ENCODE measurements at places on chromosomes 2 and 18. TPM values are rescaled to one million over a fixed set of nuclear protein-coding genes. Genes with fewer than 3 reads are reported as not detected.

The DYSF gene
- total RNA-seq: 20.7 TPM

DNA sequence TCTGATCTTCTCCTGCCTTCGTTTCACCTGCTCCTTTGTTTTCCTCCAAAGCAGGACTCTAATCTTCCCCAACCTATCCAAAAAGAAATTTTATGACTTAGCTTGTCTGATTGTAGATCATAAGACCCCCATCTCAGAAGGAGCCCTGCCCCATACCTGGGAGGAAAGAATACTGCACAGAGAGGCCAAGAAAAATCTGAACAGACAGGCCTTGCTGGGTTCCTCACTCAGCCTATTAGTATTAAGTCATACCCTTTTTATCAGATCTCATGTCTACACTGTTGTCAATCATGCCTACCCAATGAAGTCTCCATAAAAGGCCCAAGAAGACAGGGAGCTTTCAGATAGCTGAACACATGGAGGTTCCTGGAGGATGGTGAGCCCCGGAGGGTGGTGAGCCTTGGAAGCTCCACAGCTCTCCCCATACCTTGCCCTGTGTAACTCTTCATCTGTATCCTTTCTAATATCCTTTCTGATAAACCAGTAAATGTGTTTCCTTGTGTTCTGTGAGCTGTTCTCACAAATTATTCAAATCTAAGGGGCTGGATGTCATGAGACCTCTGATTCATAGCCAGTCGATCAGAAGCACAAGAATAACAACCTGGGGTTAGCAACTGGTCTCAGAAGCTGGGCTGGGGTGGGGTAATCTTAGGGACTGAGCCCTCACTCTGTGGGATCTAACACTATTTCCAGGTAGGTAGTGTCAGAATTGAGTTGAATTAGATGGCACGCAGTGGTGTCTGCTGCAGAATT lies 108.8 kb downstream of the SPOPL start:
- H3K4me3 ChIP-seq: no peak overlapping the region
- no peaks in the 10 kb centered on the region for H3K27me3 ChIP-seq
- DNase-seq: no peak
- no peaks in the 10 kb centered on the region for H3K36me3 ChIP-seq

GRCh38 chr18:24443870-24444269 lies 16.6 kb upstream of the HRH4 start:
- no peak overlapping the region for H3K4me3 ChIP-seq
- H3K36me3 ChIP-seq: no peaks in the 10 kb centered on the region
- H3K27me3 ChIP-seq: no peaks in the 10 kb centered on the region
- no peaks in the 10 kb centered on the region for H3K4me1 ChIP-seq
- H3K27ac ChIP-seq: no peak overlapping the region

- H3K4me1 ChIP-seq: no peaks in the 10 kb centered on the region
- H3K36me3 ChIP-seq: no peaks in the 10 kb centered on the region
- H3K27me3 ChIP-seq: no peaks in the 10 kb centered on the region
- H3K27ac ChIP-seq: no peak overlapping the region
These were observed 472.2 kb upstream of the DCC start for GRCh38 chr18:51867767-51868166.

The COL4A3 gene
- 7.6 TPM for total RNA-seq

DNA sequence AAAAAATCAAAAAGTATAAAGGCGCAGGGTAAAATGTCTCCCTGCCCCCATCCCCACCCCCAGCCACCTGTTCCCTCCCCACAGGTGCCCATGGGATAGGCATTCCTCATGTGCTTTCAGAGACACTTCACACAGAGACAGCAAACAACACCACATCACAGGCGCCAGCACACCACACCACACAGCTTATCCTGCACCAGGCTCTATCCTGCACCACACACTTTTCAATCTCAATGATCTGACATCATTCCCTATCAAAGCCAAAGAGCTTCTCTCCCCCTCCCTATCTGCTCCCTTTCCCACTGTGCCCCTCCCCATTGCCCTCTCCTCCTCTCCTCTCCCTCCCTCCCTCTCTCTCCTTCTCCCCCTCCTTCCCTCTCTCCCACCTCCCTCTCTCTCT lies 15.5 kb downstream of the FAM178B start:
- no peaks in the 10 kb centered on the region for H3K27me3 ChIP-seq
- H3K36me3 ChIP-seq: no peaks in the 10 kb centered on the region
- no peak for DNase-seq
- H3K4me3 ChIP-seq: no peak overlapping the region
- no peak overlapping the region for H3K27ac ChIP-seq
- no peaks in the 10 kb centered on the region for H3K4me1 ChIP-seq

The ST8SIA3 gene
- not detected for total RNA-seq

The CAPN14 gene
- total RNA-seq: 0.14 TPM

DNA sequence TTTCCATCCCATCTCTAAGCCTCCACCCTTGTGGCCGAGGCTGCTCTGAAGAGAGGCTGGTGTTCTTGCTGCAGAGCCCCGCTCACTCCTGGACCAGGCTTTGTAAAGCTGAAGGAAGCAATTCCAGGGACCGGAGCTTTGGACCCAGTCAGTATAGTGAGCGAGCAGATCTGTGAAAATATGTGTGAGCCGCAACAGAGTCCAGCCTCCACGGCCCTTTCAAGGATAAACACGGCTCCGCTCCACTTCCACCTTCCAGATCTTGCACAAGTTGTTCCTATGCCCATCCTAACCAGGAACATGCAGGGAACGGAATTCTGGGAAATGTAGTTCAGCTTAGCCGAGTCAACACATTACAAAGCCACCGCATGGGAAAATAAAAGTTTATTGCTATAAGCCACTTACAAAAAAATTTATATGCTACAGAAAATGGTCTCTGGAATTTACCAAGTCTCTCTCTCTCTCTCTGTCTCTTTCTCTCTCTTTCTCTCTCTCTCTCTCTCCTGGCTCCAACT lies 151.7 kb upstream of the ZNF521 start:
- peak overlapping the region; percentile 55 for H3K27ac ChIP-seq
- no peaks in the 10 kb centered on the region for H3K36me3 ChIP-seq
- H3K4me1 ChIP-seq: no peaks in the 10 kb centered on the region
- peak; percentile 69 for DNase-seq
- peak overlapping the region; percentile 24 for H3K4me3 ChIP-seq
